ENCODE measurements at places on chromosomes 7 and 10.

GRCh38 chr10:10609379-10609955 lies 408.2 kb upstream of the CELF2 start:
- no peak for DNase-seq

DNA sequence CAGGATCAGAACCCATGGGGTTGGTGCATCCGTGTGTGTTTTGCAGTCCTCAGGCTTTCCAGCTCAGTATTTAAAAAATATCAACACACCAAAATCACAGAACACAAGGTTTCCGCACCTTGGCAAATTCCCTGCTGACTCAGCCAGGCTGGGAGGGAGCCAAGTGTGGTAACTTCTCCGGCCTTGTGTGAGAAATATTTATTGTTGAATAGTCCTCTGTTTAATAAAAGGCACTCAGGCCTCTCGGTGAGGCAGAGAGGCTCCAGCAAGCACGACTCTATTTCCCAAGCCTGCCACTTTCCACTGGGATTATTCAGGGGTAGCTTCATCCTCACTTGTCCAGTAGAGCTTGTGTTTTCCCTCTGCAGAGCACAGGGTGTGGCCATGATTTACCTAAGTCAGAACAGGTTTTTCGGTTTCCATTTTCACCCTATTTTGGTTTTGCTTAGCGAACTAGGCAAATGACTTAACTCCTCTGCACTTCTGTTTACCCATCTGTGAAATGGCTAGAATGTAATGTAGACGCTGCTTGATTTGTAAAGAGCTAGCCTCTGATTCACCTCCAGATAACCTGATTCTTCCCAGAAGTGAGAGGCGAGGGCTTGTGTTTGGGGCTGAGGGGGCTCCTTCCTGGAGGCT lies 13.0 kb upstream of the CHST15 start:
- no peak for DNase-seq

- DNase-seq, result no peak
Measured at GRCh38 chr7:96337519-96337918, 15.6 kb upstream of the SLC25A13 start.

- peak; percentile 69 for DNase-seq
Measured at GRCh38 chr7:112938863-112939573, 147.6 kb downstream of the GPR85 start.

DNA sequence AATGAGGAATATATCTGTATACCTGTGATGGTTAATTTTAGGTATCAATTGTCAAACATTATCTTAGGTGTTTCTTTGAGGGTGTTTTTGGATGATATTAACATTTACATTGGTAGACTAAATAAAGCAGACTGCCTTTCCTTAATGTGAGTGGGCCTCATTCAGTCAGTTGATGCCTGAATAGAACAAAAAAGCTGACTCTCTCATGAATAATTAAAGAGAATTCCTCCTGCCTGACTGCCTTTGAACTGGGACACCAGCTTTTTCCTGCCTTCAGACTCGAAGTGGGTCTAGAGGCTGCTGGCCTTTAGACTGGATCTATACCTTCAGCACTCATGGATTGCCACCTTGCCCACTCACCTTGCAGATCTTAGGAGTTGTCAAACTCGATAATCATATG lies 117.9 kb upstream of the TMEM168 start:
- DNase-seq, result no peak

DNA sequence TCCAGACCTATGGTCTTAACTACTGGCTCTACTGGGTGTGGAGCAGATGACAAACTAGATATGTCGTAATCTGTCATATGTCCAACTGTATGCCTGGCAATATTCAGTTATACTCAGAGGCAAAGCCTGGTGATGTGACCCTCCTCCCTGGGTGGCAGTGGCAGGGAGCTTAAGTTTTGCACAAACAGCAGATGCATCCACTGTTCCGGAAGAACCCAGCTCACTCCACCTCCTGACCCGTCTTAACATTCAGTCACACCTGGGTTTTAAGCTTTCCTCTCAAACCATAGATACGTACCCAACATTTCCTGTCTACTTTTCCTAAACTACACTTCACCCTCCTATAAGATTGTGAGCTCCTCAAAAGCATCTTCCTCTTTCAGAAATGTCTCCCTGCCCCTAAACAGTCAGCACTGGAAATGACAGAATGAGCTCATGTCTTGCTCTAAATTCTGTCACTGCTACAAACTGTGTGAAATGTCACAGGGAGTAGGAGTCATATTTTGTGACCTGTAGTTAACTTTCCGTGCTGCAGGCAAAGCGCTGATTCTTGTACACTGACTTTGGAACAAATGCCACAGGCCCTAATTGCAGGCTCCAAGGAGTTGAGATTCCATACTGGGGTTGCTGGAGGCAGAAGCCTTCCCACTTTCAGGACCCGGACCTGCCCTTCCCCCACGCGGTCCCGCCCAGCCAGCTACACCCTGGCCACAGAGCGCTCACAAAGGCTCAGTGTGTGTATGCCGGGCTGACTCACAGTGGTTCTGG lies 23.9 kb downstream of the SCD start:
- DNase-seq, result peak; percentile 23

DNA sequence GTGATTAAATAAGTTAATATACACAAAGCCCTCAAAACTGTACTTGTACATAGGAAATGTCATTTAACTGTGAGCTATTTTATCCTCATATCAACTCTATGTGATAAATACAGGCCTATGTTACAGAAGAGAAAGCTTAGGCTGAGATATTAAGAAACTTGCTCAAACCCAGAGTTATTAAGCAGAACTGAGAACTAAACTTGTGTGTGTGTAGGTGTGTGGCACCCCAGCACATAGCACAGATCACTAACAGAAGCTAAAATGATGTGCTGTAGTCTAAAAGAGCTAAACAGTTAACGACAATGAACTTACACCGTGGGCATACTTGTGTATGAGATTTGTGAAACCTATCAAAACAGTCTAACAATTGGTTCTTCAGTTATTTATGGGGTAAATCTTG lies 34.5 kb downstream of the MTPN start:
- DNase-seq, result no peak

DNA sequence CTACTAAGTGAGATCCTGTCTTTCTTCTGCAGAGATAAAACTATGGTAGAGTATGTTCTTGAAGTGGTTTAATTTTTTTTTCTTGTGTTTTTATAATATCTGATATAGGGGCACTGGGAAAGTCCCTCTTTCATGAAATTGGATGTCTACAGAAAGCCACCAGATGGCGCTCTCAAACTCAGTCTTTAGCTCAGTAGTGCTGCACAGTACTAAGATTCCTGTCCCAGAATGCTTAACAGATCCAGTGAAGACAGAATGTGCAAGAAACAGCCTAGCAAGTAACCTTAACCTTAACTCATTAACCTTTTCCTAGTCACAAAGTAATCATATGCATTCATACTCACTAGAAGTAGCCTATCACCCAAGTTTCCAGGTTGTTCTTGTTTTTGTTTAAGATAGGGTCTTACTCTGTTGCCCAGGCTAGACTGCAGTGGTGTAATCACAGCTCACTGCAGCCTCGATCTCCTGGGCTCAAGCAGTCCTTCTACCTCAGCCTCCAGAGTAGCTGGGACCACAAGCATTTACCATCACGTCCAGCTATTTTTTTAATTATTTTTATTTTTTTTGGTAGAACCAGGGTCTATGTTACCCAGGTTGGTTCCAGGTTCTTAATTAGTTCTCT lies 56.7 kb downstream of the IDE start:
- peak; percentile 68 for DNase-seq

- no peak for DNase-seq
Measured at GRCh38 chr7:66187905-66188304, 17.2 kb upstream of the TPST1 start.

- DNase-seq, result no peak
Measured at GRCh38 chr10:121921238-121921931, 6.4 kb downstream of the ATE1 start.

GRCh38 chr10:7258948-7259523 lies 151.8 kb downstream of the SFMBT2 start:
- no peak for DNase-seq

DNA sequence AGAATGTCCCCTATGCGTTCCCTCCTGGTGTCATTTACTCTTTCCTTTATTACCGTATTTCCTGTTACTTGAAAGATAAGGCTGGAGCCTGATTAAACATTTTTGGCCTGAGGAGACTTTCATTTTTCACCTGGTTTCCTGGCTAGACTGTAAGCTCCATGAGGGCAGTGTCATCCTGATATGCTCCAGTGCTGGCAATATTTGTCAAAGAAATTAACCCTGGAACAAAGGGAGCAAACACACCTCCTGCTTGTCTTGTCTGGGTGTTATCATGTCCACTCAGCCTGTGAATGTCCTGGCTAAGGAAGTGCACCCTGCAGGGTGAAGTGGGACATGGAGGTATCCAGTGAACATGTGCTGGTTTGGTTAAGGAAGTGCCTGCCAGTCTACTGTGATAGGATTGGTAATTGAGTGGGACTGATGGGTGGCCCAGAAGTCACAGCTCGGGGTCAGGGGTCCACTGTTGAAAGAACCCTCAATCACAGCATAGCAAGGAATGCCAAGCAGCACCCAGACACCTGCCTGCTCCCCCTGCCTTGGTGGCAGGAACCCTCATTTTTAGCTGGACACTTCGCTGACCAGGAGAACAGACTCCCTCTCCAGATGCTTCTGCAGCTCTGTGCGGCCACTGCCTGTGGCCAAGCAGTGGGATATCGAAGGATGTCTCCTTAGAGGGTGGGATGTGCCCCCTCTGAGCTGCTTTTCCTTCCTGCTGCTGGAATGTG lies 20.9 kb upstream of the PPIA start:
- no peak for DNase-seq

- DNase-seq, result no peak
Measured at GRCh38 chr10:106280896-106281460, 883.5 kb downstream of the SORCS1 start.

GRCh38 chr7:92432299-92432946 lies 14.9 kb upstream of the GATAD1 start:
- no peak for DNase-seq

DNA sequence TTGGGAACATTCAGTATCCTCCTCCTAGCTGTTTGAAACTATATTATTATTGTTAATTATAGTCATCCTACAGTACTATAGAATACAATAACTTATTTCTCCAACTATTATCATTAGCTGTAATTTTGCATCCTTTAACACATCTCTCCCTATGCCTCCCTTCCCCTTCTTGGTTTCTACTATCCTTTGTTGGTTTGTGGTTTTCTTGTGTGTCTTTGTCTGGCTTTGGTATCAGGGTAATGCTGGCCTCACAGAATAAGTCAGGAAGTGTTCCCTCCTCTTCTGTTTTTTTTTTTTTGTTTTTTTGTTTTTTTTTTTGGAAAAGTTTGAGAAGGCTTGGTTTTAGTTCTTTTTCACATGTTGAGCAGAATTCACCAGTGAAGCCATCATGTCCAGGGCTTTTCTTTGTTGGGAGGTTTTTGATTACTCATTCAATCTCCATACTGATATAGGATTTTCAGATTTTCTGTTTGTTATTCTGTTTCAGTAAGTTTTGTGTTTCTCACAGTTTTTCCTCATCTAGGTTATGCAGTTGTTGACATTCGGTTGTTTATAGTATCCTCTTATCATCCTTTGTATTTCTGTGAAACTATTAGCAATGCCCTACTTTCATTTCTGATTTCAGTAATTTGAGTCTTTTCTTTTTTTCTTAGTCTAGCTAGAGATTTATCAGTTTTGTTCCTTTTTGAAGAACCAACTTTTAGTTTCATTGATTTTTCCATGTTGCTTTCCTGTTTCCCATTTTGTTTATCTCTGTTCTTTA lies 21.6 kb downstream of the C1GALT1 start:
- no peak for DNase-seq

- no peak for DNase-seq
Measured at GRCh38 chr10:101273330-101273729, 44.1 kb upstream of the LBX1 start.

GRCh38 chr10:53387562-53387961 lies 615.0 kb upstream of the MBL2 start:
- no peak for DNase-seq

GRCh38 chr10:43649185-43649523 lies 473 bp upstream of the ZNF32 start:
- no peak for DNase-seq

GRCh38 chr7:44274623-44274975 lies 50.8 kb downstream of the CAMK2B start:
- no peak for DNase-seq

GRCh38 chr10:33241351-33241750 lies 93.1 kb downstream of the NRP1 start:
- DNase-seq, result no peak

GRCh38 chr10:118818621-118819221 lies 64.0 kb upstream of the CACUL1 start:
- DNase-seq, result no peak

- DNase-seq, result no peak
Measured at GRCh38 chr10:13993169-13993568, 337.6 kb downstream of the FRMD4A start.

- no peak for DNase-seq
Measured at GRCh38 chr10:25170627-25171026, 4.2 kb upstream of the GPR158 start.

DNA sequence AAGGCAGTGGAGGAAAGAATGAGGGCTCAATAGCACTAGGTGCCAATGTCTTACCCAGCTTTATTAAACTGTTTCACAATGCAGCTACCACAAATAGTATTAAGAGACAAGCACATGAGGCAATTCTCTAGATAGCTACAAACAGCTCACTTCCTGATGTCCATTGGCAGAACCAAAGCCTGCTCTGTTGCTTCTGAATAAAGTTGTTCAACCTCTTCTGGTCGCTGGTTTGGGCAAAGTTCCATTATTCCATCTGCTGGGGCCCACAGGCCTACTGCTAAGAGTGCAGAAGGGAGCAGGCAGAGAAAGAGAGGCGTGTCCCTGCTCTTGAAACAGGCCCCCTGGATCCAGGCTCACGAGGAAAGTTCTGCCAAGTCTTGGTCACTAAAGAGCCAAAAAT lies 173.9 kb downstream of the ZNF438 start:
- no peak for DNase-seq

DNA sequence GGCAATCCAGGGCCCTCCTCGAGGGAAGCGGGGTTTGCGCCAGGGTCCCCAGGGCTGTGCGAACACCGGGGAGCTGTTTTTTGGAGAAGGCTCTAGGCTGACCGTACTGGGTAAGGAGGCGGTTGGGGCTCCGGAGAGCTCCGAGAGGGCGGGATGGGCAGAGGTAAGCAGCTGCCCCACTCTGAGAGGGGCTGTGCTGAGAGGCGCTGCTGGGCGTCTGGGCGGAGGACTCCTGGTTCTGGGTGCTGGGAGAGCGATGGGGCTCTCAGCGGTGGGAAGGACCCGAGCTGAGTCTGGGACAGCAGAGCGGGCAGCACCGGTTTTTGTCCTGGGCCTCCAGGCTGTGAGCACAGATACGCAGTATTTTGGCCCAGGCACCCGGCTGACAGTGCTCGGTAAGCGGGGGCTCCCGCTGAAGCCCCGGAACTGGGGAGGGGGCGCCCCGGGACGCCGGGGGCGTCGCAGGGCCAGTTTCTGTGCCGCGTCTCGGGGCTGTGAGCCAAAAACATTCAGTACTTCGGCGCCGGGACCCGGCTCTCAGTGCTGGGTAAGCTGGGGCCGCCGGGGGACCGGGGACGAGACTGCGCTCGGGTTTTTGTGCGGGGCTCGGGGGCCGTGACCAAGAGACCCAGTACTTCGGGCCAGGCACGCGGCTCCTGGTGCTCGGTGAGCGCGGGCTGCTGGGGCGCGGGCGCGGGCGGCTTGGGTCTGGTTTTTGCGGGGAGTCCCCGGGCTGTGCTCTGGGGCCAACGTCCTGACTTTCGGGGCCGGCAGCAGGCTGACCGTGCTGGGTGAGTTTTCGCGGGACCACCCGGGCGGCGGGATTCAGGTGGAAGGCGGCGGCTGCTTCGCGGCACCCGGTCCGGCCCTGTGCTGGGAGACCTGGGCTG lies 26.0 kb downstream of the PRSS2 start:
- DNase-seq, result no peak

GRCh38 chr10:77613476-77614130 lies 24.0 kb downstream of the KCNMA1 start:
- no peak for DNase-seq
